Effector CD8-positive, alpha-beta T cell (primary cell): ENCODE measurements at places on chromosomes 7 and 10.

DNA sequence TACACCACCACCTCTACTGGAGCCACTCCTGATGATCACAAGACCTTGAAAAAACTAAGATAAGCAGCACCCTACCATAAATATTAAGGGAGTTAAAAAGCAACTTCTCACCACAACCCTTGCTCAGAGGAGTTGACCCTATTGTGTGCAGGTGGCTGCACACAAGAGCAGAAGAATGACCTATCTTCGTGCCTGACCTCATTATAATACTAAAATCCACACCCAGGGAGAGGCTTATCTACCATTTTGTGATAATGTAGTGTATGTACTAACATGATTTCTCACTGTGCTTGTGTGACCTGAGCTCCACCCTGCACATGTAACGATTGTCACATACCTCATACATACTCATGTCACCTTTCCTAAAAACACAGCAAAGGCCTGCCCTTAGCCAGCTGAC lies 205.0 kb upstream of the MBL2 start:
- DNase-seq, result no peak

GRCh38 chr10:107826171-107826570 lies 661.7 kb upstream of the SORCS1 start:
- DNase-seq, result no peak

- DNase-seq, result no peak
Measured at GRCh38 chr7:69095649-69096048, 502.6 kb upstream of the AUTS2 start.

- no peak for DNase-seq
Measured at GRCh38 chr10:21170216-21170615, 273.1 kb upstream of the NEBL start.

- DNase-seq, result no peak
Measured at GRCh38 chr10:104557966-104558365, 83.1 kb upstream of the SORCS3 start.

DNA sequence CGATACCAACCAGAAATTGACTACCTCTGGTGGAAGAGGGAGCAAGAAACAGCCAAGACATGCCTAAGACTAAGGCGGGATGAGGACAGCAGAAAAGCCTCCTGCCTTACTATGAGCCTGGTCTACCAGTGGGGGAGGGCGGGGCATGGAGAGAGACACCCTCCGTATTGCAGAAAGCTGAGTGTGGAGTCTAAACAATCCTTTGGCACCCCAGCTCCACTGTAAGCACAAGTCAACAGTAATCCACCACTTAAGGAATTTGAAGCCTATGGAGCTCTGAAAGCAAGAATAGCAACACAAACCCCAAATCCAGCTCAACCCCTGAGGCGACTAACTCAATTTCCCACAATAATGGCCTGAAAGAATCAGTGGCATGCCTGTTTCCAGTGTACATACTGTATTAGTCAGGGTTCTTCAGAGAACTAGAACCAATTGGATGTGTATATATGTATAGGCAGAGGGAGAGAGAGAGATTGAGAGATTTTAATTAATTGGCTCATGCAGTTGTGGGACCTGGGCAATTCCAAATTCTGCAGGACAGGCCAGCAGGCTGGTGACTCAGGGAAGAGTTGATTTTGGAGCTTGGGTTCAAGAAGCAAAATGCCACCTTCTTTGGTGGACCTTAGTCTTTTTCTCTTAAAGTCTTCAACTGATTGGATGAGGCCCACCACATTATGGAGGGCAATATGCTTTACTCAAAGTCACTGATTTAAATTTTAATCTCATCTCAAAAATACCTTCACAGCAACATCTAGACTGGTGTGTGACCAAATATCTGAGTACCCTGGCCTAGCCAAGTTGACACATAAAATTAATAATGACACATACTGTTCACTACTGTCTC lies 13.5 kb downstream of the PPIF start:
- DNase-seq, result no peak

DNA sequence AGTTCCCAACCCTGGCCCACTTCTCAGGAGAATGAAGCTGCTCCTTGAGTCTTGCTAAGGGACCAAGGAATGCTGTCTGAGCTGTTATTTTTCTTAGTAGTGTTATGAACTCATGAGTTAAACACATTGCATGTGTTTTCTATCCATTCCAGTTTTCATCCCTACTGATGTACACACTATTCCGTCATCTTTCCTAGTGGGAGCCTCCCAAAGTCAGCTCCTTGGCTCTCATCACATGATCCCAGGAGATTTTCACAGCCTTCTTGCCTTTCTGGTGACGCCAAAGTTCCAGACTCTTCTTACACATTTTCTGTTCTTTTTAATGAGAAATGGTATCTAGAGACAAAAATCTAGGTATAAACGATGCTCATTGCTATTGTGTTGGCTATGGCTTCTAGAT lies 8.4 kb upstream of the C10orf71 start:
- no peak for DNase-seq

DNA sequence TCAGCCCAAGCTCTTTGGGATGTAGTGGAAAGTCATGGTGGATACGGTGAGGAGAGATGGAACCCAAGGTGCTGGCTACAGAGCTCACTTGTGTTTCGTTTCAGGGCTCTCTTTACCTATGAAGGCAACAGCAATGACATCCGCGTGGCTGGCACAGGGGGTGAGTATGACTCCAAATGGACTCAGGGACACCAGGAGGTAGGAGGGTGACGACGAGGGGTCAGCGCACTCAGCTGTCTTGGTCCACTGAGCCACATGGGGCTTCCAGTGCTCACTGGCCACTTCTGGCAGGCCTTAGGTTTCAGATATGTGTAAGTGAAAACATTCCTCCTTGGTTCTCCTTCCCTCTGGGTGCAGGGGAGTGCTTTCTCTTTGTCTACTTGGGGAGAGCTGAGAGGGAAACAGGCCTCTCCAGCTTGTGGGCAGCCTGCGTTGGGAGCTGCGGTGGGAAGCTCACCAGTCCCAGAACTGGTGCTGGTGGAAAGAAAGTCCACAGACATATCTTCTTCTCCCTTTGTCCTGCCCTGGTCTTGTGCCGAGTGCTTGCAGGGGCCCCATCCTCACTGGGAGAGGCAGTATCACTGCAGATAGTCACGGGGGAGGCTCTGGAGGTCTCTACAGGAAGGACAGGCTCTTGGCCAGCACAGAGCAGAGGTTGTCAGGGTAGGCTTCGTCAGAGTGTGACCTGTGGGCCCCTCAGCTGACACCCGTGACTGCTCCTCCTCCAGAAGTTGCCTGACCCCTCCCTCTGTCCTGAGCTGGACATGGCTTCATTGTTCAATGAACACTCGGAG lies 5.8 kb downstream of the DBNL start:
- DNase-seq, result no peak

GRCh38 chr7:1386623-1387220 lies 72.5 kb downstream of the MICALL2 start:
- no peak for DNase-seq

DNA sequence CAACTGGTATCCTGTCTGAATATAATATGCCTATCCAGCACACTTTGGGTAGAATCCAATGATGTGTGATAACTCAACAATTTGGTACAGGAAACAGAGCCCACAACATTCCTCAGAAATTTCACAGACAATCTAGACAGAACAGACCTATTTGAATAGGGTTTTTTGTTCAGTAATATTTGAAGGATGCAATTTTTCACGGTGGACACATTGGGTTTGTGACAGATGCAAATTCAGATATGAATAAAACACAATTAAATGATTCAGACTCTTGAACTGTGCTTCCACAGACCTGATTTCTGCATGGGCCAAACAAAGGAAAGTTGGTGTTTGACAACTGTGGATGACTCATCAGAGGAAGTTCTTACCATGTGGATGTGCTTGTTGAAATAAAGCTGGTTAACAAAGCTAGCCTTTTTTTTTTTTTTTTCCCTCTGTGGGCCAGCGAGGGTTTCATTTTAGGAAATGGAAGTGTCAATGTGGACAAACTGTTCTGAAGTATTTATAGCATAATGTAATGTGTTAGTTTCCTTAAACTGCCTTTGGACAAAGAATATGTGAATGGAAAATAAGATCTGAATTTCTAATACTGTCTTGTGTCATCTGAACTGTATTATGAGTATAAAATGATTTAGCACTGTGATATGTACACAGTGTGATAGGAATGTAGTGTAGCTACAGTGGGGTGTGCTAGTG lies 43.2 kb upstream of the FAM133B start:
- no peak for DNase-seq

- no peak for DNase-seq
Measured at GRCh38 chr10:102473445-102474331, 22.3 kb upstream of the C10orf95 start.

DNA sequence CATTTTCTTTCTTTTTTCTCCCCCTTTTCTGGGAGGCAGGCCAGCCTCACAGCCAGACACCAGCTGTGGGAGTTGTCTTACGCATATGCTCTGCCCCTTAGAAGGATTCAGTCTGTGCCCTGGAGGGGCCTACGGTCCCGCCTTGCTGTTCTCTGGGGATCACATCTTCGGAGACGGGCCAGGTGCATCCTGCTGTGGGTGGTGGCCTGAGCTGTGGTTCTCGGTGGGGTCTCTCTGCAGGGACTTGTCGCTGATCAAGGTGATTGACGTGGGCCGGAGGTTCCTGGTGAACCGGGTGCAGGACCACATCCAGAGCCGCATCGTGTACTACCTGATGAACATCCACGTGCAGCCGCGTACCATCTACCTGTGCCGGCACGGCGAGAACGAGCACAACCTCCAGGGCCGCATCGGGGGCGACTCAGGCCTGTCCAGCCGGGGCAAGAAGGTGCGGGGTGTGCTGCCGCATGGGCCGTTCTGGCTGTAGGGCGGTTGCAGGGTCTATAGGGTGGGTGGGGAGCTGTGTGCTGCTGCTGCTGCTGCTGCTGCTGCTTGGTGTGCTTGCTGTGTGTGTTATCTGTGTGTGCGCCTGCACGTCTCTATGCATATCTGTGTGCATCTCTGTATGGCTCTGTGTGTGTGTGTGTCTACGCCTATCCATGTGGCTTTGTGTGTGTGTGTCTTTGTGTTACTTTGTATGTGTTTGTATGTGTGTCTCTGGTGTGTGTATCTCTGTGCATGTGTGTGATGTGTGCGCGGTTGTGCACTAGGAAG lies 17.9 kb downstream of the PFKFB3 start:
- DNase-seq, result no peak

DNA sequence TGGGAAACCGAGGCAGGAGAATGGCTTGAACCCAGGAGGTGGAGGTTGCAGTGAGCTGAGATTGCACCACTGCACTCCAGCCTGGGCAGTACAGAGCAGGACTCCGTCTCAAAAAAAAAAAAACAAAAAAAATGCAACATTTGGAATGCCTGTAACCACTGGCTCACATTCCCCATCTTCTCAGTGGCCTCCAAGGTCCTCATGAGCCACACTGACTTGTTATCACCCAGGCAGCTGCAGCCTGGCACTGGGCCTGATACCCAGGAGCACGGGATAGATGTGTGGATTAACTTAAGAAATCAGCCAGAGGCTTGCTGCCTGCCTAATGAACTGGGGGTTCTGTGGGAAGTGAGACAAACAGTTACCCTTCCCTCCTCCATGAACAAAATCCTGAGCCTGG lies 23.0 kb downstream of the JCAD start:
- DNase-seq, result no peak

DNA sequence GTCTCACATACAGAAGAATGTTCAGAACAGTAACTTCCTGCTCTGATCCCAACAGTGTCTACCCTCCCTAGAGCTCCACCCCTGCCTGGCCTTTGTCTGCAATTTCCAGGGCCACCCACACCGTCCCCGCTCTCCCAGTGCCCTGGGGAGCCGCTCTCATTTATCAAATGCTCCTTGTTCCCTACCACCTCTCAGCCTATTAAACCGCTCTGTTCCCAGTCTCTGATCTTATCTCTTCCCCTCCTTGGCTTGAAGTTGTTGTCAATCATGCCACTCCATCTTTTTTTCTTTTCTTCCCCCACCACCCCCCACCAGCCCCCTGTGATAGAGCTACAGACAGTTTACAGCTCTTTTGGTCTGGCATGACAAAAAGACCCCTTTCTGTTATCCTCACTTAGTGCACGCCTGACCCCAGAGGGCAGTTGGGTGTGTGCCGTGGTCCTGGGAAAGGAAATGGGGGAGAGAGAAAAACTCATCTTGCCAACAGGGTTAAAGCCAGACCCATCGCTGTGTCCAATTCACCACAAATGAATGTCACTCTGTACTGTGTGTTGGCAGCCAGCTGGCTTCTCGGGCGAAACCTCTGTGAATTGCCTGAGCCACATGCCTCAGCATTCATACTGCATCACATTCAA lies 28.8 kb upstream of the HECTD2 start:
- no peak for DNase-seq

DNA sequence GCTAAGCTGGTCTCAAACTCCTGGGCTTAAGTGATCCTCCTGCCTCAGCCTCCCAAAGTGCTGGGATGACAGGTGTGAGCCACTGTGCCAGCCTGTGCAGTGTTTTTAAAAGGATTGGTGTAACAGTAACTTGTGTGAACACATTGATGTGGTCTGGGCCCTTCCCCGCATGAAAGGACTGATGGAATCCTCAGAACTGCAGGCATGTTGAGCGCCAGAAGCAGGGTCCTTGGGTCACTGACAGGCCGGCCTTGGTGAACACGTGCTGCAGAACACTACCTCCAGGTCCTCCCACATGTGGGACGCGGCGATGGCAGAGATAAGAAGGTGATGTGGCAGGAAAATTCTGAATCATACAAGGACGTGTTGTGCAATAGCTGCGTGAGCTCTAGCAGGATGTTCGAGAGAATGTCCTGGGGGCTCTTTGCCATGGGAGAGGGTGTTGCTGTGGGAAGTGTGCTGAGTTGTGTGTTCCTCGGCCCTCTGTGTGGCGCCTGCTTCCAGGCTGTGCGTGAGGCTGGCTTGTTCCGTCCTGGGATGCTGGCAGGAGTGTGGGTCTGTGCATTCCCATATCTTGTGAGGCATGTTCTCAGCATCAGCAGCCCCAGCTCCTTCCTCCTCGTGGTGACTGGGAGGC lies 68.2 kb downstream of the DNAJB6 start:
- DNase-seq, result no peak

DNA sequence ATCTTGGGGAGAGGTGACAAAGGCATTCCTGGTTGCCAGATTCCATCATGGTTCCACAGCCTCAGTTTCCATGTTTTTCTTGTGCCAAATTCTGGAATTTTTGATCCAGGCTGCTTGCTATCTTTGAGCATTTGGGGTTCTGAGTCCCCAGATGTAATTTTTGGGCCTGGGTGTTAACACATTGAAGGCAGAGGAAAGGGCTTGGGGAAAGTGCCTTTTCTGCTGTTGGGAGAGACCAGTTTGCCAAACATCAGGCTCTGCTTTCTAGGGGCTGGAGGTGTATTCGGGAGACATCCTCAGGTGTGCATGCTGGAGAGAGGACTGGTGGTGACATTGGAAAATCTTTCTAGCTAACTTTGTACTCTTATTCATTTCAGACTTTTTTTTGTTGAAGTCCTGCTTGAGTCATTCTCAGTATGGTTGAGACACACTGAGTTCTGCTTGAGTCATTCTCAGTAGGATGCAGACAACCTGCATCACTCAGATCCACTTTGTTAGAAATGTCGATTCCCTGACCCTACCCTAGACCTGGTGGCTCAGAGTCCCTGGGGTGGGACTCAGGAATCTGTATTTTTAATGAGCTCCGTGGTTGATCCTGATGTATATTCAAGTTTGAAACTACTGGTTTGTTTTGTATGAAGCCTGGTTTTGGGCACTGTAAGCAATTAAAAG lies 101.0 kb downstream of the LRMDA start:
- DNase-seq, result no peak

DNA sequence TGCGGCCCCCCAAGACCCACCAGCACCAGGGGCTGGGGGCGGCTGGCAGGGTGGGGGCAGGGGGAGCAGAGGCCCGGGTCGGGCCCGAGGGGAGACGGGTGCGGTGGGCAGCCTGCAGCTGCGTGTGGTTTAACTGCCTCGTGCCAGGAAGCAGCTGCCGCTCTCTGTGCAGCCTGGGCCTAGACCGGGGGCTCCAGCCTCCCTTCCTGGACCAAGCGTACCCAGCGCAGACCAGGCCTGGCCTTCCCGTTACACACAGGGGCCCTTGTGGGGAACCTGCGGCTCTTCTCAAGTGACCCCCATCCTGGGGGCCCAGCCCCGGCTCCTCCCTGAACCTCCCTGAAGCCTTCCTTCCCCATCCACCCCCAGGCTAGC lies 6.6 kb upstream of the INTS1 start:
- no peak for DNase-seq
